ENCODE measurements at places on chromosomes 6 and 20. TPM values are rescaled to one million over a fixed set of nuclear protein-coding genes. Genes with fewer than 3 reads are reported as not detected.

STMND1 gene
- not detected for total RNA-seq

MOG gene
- total RNA-seq = not detected

RAET1L gene
- total RNA-seq = not detected

COX4I2 gene
- not detected for total RNA-seq

SCP2D1 gene
- not detected for total RNA-seq

FLRT3 gene
- total RNA-seq = 0.40 TPM

RFX6 gene
- not detected for total RNA-seq

SGK2 gene
- 2.5 TPM for total RNA-seq

DNA sequence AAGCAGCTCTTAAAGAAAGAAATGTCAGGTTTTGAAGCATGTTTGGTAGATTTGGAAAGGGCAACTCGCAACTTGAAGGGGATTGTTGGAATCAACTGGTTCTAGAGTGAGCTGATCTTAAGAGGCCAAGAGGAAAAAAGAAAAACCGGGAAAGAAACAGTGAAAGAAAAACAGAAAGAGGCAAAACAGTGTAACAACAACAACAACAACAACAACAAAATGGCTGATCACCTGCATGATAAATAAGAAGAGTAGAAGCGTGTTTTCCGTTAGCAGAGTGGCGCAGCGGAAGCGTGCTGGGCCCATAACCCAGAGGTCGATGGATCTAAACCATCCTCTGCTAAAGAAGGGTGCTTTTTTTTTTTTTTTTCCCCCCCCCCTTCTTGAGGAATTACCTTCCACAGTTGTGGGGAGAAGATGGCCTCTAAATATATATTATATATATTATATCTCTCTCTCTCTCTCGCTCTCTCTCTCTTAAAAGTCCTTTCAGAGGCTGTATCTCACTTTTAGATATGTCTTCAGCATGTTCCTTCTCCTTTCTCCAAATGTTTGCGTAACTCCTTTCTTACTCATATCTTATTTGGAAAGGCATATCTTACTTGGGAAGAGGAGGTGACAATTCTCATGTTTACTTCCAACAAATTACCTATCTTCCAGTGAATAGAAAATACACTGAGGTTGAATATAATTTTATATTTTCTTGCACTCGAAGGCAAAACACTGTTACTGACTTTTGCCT lies 134.4 kb downstream of the OR2B2 start:
- no peak overlapping the region for H3K27ac ChIP-seq
- no peaks in the 10 kb centered on the region for H3K36me3 ChIP-seq
- no peak for DNase-seq
- H3K4me1 ChIP-seq = no peaks in the 10 kb centered on the region

DNA sequence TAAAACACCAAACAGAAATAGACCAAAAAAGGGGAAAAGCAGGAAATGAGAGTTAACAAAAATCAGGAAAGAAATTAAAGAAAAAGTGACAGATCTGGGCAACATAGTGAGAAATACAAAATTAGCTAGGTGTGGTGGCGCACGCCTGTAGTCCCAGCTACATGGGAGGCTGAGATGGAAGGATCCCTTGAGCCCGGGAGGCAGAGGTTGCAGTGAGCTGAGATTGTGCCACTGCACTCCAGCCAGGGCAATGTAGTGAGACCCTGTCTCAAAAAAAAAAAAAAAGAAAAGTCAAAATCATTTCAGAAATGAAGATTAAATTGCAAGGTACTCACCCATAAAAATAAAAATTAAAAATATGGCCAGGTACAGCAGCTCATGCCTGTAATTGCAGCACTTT lies 13.0 kb upstream of the GRM4 start:
- no peak overlapping the region for H3K27ac ChIP-seq
- no peaks in the 10 kb centered on the region for H3K36me3 ChIP-seq
- no peak for DNase-seq
- no peak overlapping the region for H3K4me3 ChIP-seq
- peaks cover 18% of the 10 kb centered on the region for H3K27me3 ChIP-seq

- no peaks in the 10 kb centered on the region for H3K4me1 ChIP-seq
- no peaks in the 10 kb centered on the region for H3K36me3 ChIP-seq
- no peak overlapping the region for H3K4me3 ChIP-seq
- H3K27me3 ChIP-seq = peaks cover 3% of the 10 kb centered on the region
Measured at GRCh38 chr6:47375426-47375825, 65.7 kb upstream of the TNFRSF21 start.

- DNase-seq = no peak
- no peak overlapping the region for H3K27ac ChIP-seq
- no peak overlapping the region for H3K4me3 ChIP-seq
- H3K4me1 ChIP-seq = peaks cover 1% of the 10 kb centered on the region
- H3K27me3 ChIP-seq = no peaks in the 10 kb centered on the region
- no peaks in the 10 kb centered on the region for H3K36me3 ChIP-seq
Measured at GRCh38 chr6:136085370-136086115, 164.6 kb downstream of the MTFR2 start.

DNA sequence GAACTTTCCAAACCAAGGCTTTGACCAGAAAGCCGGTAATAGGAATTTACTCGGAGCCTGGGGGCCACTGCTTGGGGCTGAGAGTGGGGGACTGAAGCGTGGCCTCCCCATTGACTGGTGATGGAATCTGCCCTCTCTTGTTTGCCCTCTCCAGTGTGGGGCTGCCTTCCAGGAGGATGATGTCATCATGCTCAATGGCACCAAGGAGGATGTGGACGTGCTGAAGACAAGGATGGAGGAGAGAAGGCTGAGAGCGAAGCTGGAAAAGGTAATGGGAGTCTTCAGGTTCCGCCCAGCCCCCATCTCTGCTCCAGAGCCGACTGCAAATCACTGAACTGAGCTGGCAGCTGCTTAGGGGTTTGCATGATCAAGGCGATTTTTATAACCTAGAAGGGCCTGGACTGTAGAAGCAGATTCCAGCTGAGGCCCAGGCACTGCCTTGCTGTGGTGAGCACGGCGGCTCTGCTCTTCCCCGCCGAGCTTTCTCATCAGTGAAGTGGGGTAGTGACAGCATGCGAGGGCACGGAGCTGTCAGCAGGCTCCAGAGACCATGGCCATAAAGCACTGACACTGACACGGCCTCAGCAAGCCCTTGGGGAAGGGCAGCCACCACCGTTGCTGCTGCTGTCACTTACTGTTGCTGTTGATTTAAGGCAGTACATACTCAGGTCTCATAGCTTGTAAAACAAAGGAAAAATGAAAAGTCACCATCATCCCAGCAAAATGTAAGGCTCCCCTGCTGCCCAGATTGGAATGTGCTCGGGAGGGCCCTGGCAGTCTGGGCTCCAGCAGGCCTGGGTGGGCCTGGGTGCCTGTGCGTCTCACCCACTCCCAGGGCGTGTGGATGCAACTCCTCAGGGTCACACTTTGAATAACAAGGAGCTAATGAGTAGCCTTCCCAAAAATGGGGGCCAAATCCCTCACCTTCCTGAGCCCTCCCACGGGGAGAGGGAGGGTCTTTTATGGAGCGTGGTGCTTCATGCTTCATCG lies 11.1 kb upstream of the FAM209A start:
- peaks cover 15% of the 10 kb centered on the region for H3K36me3 ChIP-seq
- H3K27ac ChIP-seq = no peak overlapping the region
- H3K4me1 ChIP-seq = peaks cover 1% of the 10 kb centered on the region

DNA sequence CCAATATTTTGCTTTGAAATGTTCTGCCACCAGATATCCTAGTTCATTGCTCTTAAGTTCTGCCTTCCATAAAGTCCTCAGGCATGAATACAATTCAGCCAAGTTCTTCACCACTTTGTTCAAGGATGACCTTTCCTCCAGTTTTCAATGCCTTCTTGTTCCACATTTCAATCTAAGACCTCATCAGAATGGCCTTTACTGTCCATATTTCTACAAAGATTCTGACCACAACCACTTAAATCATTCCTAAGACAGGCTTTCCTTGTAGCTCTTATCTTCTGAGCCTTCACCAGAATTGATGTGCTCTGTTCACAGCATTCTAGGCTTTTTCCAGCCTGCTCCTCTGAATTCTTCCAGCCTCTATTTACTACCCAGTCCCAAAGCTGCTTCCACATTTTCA lies 319.0 kb downstream of the HACE1 start:
- peaks cover 43% of the 10 kb centered on the region for H3K4me1 ChIP-seq
- no peaks in the 10 kb centered on the region for H3K27me3 ChIP-seq
- H3K36me3 ChIP-seq = peaks cover 1% of the 10 kb centered on the region
- H3K27ac ChIP-seq = peak overlapping the region; percentile 43
- DNase-seq = no peak

DNA sequence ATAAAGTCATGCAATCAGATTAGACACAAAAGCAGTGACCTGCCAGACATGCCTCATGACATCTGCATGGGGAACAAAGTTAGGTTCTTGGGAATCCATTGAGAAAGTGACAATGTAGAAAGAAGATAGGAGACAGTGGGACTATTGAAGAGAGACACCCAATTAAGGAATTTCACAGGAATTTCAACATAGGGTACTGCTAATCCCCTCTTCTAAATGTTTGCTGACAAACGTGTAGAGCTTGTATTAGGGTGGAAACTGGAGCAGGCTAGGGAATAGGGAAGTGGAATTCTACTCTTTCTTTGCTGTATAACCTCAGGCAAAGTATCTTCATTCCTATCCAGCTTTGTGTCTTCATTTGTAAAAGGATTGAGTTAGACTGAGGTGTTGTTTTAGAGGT lies 409.4 kb upstream of the SASH1 start:
- peaks cover 19% of the 10 kb centered on the region for H3K4me1 ChIP-seq
- peaks cover 6% of the 10 kb centered on the region for H3K36me3 ChIP-seq
- H3K27ac ChIP-seq = no peak overlapping the region
- no peaks in the 10 kb centered on the region for H3K27me3 ChIP-seq

DNA sequence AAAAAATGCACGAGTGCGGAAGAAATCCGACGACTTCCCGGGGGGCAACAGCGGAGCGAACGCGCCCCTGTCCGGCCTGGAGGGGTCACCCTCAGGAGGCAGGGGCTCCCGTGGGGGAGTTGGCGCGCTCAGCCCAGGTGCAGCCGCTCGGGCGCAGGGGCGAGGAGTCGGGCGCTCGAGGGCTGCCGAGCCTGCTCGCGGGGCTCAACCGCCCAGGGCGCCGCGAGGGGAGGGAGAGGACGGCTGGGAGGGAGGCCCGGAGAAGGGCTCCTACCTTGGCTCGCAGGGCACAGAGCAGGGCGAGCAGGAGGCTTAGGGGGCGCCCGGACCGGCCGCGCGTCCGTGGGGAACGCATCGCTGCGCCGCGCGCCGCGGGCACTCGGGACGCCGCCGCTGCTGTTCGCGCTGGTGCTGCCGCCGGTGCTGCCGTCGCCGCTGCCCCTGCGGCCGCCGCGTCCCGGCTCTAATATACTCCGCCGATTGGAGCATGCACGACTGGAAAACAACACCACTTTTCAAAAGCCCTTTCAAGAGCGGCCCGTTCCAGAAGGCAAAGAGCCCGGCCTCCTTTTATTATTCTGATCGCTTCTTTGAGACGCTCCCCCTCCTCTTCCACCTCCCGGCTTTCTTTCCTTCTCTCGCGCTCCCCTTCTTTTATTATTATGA lies 490 bp downstream of the JAG1 start:
- peak; percentile 84 for DNase-seq
- H3K27me3 ChIP-seq = no peaks in the 10 kb centered on the region
- H3K36me3 ChIP-seq = peaks cover 32% of the 10 kb centered on the region
- peaks cover 37% of the 10 kb centered on the region for H3K4me1 ChIP-seq

GRCh38 chr6:106258726-106259125 lies 66.8 kb downstream of the ATG5 start:
- H3K4me1 ChIP-seq = peaks cover 9% of the 10 kb centered on the region
- H3K27me3 ChIP-seq = no peaks in the 10 kb centered on the region
- DNase-seq = no peak
- H3K27ac ChIP-seq = no peak overlapping the region
- peaks cover 2% of the 10 kb centered on the region for H3K36me3 ChIP-seq

DNA sequence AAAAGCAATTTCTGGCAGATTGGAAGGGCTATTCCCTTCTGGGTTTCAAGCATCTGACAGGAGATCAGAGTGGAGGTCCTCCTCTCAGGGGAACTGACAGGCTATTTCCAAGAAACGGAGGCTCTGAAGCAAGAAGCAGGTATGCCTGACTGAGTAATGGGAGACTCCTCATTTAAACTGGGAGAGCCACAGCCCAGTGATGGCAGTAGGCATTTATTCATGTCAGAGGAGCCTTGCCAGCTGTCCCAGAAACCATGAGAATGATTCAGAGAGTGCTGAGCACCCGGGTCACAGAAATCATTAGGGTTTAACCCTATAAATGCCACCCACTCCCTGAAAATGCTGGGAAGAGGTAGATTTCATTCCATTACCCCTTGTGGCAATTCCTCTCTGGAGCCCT lies 247.5 kb upstream of the RNF217 start:
- DNase-seq = no peak
- H3K4me3 ChIP-seq = no peak overlapping the region
- peaks cover 11% of the 10 kb centered on the region for H3K4me1 ChIP-seq

GRCh38 chr6:89483111-89483720 lies 50.3 kb downstream of the ANKRD6 start:
- no peak overlapping the region for H3K4me3 ChIP-seq
- H3K27ac ChIP-seq = peak overlapping the region; percentile 9
- H3K36me3 ChIP-seq = no peaks in the 10 kb centered on the region
- no peaks in the 10 kb centered on the region for H3K27me3 ChIP-seq
- H3K4me1 ChIP-seq = peaks cover 25% of the 10 kb centered on the region
- no peak for DNase-seq
